D341Med (cell line): ENCODE measurements at places on chromosomes 1 and 21.
A peak's percentile ranks its signal among the peaks of the same experiment; 100 is the strongest.

GRCh38 chr1:69163241-69163640, 404.5 kb upstream of the LRRC7 start:
- no peak for DNase-seq

DNA sequence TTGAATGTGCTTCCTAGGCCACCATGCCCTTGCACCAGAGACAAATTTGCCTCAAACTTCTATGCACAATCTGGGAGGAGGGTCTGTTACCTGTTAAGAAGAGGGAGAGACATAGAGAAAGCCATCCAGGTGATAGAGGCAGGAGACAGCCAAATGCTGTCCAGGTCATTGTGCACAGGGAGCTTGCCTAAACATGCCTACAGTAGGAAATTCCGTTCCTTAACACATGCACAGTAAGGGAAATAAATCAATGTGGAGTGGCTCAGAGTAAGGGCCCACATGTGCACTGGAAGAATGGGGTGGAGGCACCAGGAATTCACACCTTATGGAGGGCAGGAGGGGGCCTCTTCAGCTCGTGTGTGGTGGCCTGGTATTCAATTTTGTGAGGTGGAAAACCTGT, 19.5 kb upstream of the CREG1 start:
- DNase-seq = no peak

DNA sequence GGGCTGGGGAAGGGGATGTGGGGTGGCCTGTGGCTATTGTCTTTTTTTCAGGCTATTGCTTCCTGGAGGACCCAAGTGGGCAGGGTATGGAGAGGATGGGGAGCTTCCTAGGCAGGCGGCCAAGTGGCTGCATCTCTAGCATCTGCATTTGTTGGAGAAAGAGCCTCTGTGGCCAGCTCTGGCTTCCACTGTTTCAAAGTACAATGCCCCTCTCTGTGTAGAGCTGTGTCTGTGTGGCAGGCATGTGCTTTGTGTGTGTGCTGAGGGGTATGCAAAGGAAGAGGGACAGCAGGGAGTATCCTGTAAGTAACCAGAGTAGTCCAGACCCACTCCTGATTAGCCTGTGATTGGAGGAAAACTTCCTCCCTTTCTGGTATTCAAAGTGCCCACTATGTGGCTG, 40.6 kb downstream of the KCNA2 start:
- no peak for DNase-seq

GRCh38 chr1:54285815-54286345, 85.9 kb downstream of the MRPL37 start:
- no peak for DNase-seq

DNA sequence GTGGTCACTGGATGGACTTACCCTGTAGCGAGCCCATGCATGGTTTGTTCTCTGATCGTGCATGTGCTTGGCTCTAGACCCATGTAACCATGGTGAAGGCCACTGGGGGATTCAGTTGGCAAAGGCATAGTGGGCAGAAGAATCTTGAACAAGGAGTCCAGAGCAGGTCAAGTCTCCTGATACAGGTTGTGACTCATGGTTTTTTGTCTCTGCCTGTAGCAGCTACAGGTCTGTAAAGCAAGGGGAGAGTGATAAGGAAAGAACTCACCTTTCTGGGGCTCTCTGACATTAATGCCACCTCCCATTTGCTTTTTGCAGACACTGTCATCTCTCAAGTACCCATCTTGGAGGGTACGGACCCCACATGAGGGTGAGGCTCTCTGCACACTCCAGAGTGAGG, 153.4 kb upstream of the CAMK1G start:
- no peak for DNase-seq

DNA sequence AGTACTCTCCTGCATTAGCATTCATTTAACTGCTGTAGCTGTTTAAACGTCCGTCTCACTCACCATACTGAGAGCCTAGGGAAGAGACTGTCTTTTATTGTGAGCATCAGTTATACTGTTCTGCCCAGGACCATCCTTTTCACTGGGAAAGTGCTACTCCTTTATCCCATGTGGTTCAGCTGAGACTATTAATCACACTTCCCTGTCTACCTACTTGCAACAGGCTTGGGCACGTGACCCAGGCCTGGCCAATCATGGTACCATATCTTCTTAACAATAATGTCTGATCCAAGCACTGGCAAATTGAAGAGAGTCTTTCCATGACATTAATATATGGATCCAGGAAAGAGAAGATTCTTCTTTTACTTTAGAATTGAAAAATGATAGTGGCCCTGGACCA, 108.1 kb downstream of the TM2D1 start:
- no peak for DNase-seq

DNA sequence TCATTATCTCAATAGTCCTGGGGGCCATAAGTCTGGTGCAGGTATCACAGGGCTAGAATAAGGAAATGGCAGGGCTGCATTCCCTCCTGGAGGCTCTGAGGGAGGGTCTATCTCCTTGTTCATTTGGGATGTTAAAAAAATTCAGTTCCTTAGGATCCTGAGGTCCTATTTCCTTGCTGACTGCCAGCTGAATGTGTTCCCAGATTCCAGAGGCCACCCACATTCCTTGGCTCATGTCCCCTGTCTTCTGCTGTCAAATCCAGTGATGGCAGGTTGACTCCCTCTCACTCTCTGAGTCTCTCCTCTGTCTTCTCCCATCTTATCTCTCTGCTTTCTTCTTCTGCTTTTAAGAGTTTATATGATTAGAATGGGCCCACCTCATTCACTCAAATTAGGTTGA, 400.6 kb downstream of the PTPRU start:
- DNase-seq = peak; percentile 1

GRCh38 chr1:44059664-44060355, 28.5 kb upstream of the SLC6A9 start:
- DNase-seq = no peak

DNA sequence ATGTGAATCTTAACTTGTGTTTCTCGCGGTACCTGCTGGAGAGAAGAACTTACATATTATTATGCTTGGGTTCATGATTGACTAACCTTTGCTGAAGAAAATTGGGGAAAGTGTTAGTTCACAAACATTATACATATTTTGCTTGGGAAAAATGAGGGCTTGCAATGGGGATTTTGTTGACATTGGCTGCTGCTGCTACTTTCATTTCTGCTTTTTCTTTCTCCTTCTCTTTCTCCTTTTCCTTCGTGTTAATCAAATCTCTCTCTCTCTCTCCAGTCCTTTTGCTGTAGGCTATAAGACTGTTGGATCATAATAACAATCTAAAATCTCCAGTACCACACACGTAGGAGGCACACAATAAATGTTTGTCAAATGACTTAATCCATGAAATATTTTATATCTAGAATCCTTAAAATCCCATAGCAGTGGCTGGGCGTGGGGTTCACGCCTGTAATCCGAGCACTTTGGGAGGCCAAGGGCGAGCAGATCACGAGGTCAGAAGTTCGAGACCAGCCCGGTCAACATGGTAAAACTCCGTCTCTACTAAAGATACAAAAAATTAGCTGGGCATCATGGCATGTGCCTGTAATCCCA, 23.0 kb downstream of the IRF2BP2 start:
- DNase-seq = no peak

DNA sequence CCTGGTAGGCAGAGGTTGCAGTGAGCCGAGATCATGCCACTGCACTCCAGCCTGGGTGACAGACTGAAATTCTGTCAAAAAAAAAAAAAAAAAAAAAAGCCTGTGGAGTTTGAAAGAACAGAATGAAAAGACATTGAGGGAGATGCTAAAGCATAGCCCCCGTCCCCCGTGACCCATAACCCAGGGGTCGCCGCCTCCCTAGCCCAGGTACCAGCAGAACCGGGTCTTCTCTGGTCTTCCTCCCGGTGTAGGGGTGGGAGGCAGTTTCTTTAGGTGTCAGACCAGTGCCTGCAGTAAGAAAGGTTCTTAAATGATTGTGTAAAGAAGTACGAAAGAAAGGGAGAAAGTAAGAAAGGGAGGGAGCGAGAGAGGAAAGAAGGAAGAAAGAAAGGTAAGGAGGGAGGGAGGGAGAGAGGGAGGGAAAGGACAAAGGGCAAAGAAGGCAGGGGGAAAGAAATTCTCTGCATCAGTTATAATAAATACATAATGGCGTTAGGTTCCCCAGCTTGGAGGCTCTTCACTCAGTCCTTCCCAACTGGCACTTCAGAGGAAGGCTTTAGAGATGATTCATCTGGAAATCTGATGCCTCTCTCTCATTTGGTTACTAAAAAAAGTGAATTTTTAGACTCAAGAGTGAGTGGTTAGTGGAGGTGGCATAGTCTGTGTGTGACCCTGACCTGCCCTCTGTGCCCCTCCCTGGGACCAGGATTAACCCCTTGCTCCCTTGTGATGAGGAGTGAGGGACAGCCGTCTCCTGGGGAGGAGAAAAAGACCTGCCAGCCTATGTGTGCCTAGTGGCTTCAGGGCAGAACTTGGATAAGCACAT, 1.1 kb downstream of the IL24 start:
- no peak for DNase-seq

GRCh38 chr1:172084876-172085275, 243.6 kb downstream of the DNM3 start:
- DNase-seq = no peak

DNA sequence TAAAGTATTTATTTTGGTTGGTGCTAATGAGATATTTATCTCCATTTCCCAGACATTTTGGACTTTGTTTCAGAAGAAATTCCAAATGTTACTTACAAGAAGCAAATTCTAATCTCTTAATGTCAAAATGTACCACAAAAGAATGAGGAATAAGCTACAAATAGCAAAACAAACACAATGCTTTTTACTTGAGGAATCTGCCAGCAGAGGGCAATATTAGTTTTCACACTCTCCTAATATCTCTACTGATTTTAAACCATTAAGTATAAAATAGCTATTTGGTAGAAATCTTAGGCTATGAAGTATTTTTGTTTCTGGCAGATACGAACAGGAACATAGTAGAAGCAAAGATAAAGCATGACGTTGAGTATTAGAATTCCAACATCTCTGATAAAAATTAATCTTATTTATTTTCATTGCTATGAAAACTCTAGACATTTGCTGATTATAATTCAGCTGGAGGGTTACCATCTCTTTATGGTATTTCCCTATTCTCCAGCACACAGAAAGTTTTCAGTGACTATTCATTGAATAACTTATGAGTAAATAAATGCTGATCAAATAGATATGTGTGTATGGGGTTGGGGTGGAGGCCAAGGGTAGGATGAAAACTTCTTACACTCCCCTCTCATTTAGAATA, 13.4 kb upstream of the HMCN1 start:
- no peak for DNase-seq

DNA sequence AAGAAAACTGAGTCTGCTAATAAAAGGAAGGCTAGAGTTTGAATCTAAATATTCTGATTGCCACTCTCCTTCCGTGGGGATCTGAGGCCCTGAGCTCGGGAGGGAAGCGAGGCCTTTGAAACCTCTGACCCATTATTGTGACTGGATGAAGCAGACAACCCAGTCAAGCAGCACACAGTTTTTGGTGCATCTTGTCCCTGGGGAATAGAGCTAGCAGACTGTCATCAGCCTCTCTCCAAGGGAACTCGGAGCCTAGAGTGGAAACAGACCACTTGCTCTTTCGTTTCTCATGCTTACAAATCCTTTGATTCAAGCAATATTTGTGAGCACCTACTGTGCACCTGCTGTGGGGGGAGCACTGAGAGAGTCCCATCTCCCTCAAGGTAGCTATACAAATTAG, 133.2 kb upstream of the KLHDC7A start:
- no peak for DNase-seq

- peak; percentile 33 for DNase-seq
These were observed at the start of gene RHBDL2 for GRCh38 chr1:38941527-38942019. Gene RHBDL2, minus strand, starts transcription at chr1:38941830. Its CDS starts 22,618 bp downstream, at chr1:38919212.

GRCh38 chr1:7149080-7149838, 364.0 kb downstream of the CAMTA1 start:
- peak; percentile 54 for DNase-seq

DNA sequence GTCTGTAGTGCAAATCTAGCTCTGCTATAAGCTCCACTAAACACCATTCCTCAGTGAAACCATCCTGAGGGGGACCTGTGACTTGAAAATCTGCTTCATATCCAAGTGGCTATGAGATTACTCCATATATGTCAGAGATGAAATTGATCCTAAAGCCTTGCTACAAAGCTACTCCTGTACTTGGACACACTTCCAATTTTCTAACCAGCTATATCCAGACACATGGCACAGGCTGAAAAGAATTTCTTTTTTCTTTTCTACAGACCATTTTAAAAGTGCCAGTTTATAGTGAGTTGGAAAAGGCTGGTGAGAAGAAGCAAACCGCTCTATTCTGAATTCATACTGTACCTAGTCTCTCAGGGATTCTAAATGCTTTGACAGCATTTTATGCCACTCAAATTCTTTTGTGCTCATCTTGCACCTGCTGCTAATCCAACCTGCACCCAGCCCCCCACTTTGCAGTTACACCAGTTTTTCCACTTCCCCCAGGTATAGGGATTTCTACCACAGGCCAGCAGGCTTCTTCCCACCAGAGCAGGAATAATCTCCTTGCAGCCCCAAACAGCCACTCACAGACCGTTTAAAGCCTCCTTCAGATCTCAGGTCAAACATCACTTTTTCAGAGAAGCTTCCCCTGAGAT, 112.5 kb downstream of the RERE start:
- DNase-seq = no peak

DNA sequence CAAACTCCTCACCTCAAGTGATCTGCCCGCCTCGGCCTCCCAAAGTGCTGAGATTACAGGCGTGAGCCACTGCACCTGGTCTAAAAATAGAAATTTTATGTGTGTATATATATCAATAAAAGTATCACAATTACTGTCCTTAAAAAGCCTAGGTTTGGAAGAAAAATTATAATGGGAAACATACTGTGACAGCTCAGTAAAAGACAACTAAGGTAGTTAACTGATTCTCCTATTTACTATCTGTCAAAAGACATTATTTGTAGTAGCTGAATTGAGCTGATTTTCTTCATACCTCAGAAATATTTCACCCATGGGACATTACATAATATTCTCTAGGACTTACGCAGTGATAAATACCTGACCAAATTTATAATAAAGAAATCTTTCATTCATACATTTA, 122.5 kb downstream of the SMYD3 start:
- no peak for DNase-seq

DNA sequence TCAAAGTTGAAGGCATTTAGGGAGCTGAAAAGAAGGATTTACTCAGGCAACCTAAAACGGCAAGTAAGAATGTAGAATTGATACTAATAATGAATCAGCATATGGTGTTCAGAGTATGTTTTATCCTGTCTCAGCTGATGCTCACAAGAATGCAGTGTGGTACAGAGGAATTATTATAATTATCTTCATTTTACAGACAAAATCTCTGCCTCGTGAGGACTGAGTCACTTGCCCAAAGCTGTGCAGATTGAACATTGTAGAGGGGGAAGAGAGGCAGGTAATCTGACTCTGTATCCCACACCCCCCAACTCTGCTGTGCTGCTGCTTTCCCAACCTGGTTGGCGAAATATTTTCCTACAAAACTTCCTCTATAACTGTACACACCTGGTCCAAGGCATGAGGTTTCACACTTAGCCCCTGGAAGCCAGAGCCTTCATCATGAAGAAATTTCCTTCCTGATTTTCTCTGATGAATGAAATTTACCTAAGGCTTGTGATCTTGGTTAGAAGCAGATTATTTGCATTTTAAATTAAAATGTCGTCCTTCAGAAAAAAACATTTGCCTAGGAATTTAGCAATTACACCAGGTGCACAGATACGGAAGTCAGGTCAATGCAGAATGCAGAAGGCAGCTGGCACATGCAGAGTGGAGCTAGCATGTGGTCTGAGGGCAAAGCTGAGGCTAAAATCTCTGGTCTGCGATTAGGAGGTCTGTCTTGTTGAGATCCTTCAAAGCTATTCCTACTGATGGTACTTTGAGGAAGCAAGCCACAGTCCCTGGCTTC, 52.8 kb downstream of the DPT start:
- DNase-seq = no peak

GRCh38 chr1:245046315-245046714, 108.5 kb upstream of the KIF26B start:
- no peak for DNase-seq
